ENCODE measurements at places on chromosomes 4 and X.

GRCh38 chr4:165692082-165692481 lies 181.0 kb upstream of the TLL1 start:
- DNase-seq: no peak

DNA sequence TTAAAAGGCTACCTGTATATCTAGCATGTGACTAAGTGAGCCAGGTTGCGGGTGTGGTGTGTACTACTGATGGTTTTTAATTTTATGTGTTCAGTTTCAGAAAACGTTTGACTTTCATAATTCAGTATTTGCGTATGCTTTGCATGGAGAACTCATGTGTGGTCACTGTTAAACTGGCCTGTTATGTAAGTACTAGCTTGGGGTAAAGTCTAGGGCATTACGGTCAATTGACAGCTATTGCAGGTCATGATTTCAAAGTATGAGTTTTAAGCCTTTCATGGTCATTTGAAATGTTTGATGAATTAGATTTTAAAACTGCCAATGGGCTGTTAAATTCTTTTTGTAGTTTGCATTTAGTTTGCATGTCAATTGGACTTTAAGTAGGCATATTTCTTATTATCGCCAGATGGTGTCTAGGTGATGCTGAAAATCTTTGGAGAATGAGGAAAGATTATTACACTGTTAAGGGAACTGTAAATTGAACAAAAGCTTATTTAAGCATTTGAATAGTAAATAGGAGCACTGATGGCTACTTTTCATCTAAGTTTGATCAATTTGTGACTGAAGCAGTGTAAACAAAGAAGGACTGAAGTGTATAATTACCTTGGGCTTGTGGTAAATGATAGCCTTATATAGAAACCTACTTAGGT lies 563.4 kb downstream of the DACH2 start:
- DNase-seq: no peak

DNA sequence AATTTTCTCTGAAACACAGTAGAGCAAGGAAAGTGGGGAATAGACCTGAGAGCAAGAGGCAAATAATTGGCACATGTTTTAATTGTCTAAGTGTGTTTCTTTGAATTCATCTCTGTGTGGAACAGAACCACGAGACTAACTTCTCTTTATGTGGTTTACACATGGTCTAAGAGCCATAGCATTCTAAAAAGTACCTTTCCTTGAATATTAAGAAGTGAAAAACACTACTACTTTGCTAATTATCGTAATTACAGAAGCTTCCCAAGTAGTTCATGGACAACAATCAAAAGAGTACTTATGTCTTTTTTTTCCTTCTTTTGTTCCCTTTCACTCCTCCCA lies 2.9 kb upstream of the CYBB start:
- no peak for DNase-seq

DNA sequence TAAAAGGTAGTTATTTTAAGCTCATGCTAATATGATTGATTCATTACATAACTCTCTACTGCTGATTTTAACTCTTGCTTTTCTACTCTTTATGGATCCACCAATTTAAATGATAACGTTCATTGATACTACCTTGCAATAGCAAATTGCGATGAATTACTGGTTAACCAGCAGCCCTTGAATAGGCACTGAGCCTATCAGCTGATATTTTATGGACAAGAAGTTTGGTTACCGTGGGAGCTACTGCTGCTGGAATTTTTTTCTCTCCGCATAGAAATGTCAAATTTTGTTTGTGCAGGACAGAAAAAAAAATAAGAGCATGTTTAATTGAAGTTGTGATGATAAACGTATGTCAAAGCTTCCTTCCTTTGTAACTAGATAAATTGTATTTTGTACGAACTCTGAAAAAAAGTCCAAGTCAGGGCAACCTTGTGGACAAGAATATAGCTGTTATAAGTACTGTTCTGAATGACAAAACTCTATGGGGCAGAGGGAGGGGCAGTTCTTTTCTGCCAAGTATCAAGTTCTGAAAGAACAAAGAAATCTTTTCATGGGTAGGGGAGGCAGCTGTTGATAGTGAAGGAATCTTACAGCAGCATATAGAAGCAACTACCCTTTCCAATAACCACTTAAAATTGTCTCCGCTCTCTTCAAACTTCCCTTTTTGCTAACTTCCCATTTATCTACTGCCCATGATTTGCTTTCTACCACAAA lies 434.9 kb upstream of the PABPC4L start:
- no peak for DNase-seq
